ENCODE measurements at places on chromosomes 12 and 14. TPM values are rescaled to one million over a fixed set of nuclear protein-coding genes. Genes with fewer than 3 reads are reported as not detected.

Gene PAX9
- 0.07 TPM for total RNA-seq

Gene CCDC197
- total RNA-seq = not detected

Gene CD163L1
- 7.8 TPM for total RNA-seq

Gene PLEKHG3
- 5.1 TPM for total RNA-seq
